ENCODE measurements at places on chromosomes 16 and 17.

GRCh38 chr17:36877771-36878170, 59.5 kb upstream of the LHX1 start:
- DNase-seq = no peak

DNA sequence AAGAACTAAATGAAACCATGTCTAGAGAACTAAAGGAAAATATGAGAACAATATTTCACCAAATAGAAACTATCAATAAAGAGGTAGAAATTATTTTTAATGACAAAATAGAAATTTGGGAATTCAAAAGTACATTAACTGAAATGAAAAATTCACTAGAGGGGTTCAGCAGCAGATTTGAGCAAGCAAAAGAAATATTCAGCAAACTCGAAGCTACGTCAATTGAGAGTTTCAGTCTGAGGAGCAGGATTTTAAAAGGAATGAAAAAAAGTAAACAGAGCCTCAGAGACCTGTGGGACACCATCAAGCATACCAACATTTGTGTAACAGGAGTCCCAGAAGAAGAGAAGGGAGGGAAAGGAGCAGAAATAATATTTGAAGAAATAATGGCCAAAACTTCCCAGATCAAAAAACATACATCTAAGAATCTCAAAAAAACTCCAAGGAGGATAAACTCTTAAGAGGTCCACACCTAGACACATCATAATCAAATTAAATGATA, 38.3 kb downstream of the ZFP90 start:
- no peak for DNase-seq

DNA sequence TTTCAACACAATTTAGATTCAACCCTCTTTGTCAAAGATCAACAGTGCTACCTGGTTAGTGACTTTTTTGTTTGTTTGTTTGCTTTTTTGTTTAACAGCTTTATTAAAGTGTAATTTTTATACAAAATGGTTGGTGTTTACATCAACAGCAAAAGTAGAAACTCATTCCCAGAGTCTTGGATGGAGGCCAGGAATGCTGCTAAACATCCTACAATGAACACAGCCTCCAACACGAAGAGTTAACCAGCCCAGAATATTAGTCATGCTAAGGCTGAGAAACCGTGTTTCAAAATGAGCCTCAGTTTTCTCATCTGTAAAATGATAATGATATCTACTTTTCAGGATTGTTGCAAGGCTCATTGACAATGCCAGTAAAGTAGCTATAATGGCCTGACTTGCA, 211.0 kb upstream of the MAF start:
- DNase-seq = no peak

DNA sequence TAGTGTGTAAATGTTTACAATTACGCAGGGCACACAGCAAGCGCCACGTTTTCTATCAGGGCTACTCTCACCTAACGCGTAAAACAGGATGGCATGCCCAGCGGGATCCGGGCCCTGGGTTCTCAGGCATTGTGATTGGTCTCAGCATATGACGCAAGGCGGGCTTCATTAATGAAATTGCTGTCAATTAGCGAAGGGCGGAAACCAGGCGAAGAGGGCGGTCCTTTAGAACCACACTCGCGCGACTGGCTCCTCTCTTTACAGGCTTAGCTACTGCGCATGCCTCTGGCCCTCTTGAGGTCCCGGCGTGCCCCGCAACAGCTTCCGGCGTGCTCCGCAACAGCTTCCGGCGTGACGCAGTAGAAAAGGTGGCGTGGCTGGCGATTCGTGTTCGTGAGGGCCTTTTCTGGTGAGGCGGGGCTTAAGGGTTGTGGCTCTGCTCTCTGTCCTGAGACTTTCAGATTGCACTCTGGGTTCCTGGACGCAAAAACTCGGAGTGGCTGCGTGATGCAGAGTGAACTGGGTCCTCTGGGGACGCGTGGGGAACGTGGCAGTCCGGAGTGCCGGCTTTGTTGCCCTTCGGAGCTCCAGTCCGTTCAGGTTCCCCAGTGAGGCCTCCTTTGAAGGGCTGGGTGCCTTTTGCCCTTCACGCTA, 9.2 kb downstream of the OR2C1 start:
- DNase-seq = no peak

GRCh38 chr17:60905709-60906108, 228.1 kb downstream of the BCAS3 start:
- DNase-seq = no peak

- no peak for DNase-seq
Observed at GRCh38 chr16:86763819-86764218, 185.5 kb downstream of the FOXL1 start.

DNA sequence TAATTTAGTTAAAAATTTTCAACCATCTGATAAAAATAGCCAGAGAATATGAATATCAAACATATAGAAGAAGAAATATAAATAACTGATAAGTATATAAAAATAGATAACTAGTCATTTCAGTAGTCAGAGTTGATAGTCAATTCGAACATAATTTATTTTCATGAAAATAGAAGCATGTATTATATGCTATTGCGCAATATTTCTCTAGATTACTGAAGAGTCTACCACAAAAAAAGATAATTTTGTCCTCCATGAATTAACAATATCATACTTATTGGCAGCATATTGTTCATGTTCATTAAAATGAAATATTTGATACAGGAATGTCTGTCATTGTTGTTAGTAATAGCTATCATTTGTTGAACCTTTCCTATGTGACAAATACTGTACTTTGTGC, 376.2 kb upstream of the TOM1L1 start:
- DNase-seq = no peak

GRCh38 chr17:10337976-10338375, 34.8 kb downstream of the MYH13 start:
- no peak for DNase-seq

DNA sequence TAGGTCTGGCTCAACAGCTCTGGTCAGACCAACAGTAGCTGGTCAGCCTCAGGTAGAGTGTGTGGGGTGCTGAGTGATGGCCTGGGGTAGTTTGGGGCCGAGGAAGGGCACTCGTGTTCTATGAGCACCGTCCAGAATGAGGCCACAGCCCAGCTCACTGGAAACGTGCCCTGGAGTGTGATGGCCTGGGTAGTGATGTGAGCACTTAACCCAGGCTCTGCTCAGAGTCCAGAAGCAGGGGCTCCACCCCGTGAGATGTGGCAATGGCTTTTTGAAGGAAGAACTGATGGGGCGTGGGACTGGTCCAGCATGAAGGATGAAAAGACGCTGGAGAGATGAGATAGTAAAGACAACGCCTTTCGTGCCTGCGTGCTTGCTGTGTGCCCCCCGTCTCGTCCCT, 35.3 kb downstream of the NTN1 start:
- DNase-seq = no peak

- DNase-seq = no peak
Observed at GRCh38 chr17:27600471-27600870, 30.5 kb upstream of the LGALS9 start.

DNA sequence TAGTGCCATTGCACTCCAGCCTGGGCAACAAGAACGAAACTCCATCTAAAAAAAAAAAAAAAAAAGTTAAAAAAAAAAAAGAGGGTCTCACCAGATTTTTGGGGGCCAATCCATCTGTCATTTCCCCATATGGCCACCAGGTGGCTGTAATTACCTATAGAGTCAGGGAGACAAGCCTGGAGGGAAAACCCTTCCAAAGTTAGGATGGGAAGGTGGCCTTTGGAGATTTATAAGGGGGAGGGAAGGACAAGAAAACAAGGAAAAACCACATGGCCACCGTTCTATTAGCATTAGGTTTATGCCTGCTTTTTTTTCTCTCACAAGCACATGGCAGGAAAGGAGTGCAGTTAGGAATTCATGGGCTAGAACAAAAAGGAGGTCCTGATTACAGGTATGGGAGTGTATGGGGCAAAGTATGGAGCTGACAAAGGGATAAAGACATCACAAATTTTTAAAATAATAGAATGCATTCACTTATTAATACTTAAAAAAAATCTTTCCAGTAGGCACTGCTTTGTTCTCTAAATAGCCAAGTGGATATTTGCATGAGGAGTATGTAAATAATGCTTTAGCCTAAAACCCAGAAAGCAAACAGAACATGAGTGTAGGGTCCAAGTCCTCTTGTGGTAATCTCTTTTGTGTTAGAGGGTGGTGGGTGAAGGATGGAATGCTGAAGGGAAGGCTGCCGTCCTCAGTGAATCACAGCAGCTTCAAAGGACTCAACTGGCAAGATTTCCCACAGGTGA, 5.1 kb downstream of the CYB5D1 start:
- no peak for DNase-seq

- no peak for DNase-seq
Observed at GRCh38 chr17:55334285-55334684, 69.5 kb downstream of the HLF start.

GRCh38 chr16:49499869-49500610, 126.4 kb downstream of the C16orf78 start:
- no peak for DNase-seq

DNA sequence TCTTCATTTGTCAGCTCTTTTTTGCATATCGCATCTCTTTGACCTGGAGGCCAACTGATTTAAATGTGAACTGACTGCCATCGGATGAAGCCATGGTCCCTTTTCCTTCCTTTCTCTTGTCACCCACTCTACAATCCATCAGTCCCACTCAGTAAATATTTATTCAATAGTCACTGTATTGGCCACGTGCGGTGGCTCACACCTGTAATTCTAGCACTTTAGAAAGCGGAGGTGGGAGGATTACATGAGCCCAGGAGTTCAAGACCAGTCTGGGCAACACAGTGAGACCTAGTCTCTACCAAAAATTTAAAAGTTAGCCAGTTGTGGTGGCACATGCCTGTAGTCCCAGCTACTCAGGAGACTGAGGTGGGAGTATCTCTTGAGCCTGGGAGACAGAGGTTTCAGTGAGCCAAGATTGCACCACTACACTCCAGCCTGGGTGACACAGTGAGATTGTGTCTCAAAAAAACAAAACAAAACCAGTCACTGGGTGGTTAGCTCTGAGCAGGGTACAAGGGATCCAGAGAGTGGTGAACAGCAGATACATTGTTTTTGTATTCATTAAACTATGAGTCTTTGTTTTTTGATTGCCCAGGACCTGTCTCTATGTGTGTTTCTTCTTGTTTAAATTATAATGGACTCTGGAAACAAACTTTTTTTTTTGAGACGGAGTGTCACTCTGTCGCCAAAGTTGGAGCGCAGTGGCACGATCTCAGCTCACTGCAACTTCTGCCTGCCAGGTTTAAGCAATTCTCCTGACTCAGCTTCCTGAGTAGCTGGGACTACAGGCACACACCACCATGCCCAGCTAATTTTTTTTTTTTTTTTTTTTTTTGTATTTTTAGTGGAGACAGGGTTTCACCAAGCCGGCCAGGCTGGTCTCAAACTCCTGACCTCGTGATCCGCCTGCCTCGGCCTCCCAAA, 6.9 kb downstream of the PHAF1 start:
- no peak for DNase-seq

All from Caco-2 (cell line).